ENCODE measurements at places on chromosomes 3 and 15.
A peak's percentile ranks its signal among the peaks of the same experiment; 100 is the strongest.

DNA sequence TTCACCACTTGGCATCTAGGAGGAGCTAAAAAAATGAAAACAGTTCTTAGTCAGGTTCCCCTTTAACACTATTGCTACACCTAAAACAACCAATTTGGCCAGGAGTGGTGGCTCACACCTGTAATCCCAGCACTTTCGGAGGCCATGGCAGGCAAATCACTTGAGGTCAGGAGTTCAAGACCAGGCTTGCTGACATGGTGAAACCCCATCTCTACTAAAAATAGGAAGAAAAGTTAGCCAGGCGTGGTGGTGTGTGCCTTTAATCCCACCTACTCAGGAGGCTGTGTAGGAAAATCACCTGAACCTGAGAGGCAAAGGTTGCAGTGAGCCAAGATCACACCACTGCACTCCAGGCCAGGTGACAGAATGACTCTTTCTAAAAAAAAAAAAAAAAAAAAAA, 124.1 kb downstream of the DGKG start:
- DNase-seq, result no peak

GRCh38 chr3:143538577-143538981, 309.7 kb downstream of the SLC9A9 start:
- no peak for DNase-seq

DNA sequence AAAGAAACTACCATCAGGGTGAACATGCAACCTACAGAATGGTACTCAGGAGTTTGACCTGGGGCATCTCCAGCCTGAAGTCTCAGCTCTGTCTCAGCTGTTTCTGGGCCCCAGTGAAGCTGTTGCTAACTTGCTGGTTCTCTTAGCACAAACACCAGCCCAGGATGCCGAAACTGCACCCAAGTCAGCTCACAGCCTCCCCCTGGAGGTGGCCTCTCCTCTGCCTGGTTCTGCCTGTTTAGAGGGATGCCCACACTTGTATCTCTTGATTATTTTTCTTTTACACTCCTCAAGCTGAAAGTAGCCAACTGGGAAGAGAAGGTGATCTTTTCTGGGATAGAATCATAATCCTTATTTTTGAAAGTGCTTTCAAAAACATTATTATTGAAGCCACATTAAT, 289.0 kb upstream of the RASGRP1 start:
- no peak for DNase-seq

DNA sequence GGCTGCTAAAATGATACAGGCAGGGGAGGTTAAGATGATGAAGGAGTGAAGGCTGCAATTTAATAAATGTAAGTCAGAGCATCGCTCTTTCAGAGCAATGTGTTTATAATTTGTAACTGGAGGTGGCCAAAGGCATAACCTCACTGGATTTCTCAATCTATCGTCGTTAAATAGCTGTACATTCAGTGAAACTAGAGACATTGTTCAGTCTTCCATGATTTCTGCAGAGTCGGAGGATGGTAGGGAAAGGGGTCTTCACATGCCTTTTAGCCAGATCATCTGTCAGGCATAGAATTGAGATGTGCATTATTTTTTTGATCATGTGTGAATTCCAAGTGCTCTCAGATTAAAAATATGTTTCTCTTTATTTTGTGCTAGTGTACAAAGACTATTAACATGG, 315.4 kb downstream of the OXSM start:
- DNase-seq, result no peak

DNA sequence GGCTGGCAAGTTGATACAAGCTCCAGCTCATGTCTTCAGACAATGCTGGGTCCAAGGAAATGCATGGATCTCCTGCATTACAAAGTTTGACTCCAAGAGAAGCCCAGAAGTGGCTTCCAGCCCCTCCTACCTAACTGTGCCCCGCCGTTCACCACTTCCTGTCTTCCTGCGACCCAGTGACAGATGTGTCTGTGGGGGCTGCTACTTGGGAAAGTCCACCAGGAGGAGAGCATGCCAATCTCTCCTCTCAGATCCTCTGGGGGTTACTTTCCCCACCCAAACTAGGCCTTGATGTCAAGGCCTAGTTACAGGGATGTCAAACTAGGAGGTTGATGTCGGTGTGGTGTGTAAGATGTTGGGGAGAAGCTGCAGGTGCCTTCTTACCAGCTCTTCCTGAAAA, 133.6 kb upstream of the RASGRP1 start:
- DNase-seq, result no peak

DNA sequence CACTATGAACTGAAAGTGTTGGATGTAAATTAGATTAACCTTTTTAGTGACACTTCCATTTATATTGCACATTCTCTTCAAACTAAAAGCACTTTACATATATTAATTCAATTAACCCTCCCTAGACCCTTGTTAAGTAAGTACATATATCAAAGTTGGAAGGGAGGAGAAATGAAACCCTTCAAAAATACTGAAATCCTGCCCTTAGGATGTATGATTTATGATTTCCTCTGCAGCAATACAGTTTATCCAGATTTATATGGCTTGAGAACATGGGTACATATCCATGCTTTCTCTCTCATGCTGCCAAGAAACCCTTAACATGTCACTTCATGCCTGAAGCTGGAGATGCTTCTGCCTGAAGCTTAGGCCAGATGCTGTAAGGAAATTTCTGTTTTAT, 11.0 kb downstream of the CLSTN2 start:
- no peak for DNase-seq

GRCh38 chr3:106423321-106424225, 554.8 kb upstream of the CBLB start:
- no peak for DNase-seq

DNA sequence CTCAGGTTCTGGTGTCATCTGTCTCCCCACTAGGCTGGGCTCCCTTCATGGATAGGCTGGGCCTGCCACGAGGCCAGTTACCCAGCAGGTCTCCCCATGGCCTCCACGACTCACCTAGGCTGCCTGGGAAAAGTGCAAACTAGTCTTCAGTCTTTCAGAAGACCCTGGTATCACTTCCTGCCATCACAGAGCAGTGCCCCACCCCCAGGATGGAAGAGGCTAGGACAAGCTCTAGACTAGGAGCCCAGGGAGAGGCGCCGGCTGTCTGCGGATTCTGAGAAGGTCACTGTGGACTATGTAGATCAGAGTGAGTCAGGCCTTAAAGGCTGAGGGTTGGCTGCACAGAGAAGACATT, 63.7 kb downstream of the CORO2B start:
- no peak for DNase-seq

- peak; percentile 58 for DNase-seq
Measured at GRCh38 chr3:42498791-42499477, 3.5 kb upstream of the VIPR1 start.

DNA sequence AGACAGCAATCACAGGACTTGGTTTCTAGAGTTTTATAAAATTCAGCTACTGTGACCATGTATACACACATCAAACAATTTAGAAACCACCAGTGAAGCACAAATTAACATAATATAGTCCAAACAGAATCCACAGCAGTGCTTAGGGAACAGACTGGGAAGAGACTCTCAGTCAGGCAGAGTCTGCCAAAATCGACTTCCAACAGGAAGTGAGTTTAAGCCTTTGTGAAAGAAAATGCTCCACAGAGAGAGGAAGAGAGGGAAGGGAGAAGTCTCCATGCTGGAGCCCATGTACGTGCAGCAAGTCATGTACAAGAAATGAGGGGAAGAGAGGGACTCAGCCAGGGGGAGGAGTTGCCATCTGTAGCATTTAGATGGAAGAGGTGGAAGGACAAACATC, 172.6 kb downstream of the IL5RA start:
- no peak for DNase-seq

- no peak for DNase-seq
Measured at GRCh38 chr15:95085056-95085455, 853.7 kb downstream of the MCTP2 start.

GRCh38 chr3:50287262-50287661, 5.0 kb downstream of the IFRD2 start:
- no peak for DNase-seq
